Motor neuron (in vitro differentiated cells): ENCODE measurements at places on chromosomes 5 and 9. TPM values are rescaled to one million over a fixed set of nuclear protein-coding genes. Genes with fewer than 3 reads are reported as not detected.

GRCh38 chr9:91958174-91958573 is 8.1 kb upstream of the ROR2 start:
- ATAC-seq = no peak

GRCh38 chr5:164233791-164234190 is 728.4 kb downstream of the MAT2B start:
- ATAC-seq = no peak

DNA sequence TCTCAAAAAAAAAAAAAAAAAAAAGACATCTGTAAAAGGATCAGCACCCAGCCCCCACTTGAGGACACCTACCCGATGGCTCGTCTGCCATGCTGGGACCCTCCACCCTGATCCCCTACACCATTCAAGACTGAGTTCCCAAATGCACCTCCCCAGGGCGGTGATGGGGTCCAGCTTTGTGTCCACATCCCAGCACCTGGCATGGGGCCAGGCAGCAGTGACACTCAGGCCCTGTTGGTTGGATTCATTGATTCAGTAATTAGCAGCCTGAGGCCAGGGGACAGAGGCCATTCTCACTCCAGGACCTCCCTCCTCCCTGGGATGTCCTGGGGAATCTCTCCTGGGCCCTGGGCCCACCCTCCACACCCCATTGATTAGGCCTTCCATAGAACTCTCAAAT is 88.8 kb upstream of the RUFY1 start:
- no peak for ATAC-seq

COL23A1 gene
- 0.19 TPM in 1 of 2 replicates, not detected in the other for total RNA-seq

GBA2 gene
- 50.2 and 53.9 TPM in 2 replicates for total RNA-seq
